Activated naive CD4-positive, alpha-beta T cell treated with Interleukin-2 at 50 U/mL for 16 hours (primary cell): ENCODE measurements at places on chromosomes 16 and 17.
A peak's percentile ranks its signal among the peaks of the same experiment; 100 is the strongest.

- DNase-seq: no peak
These were observed 780.8 kb upstream of the CDH8 start for GRCh38 chr16:62816971-62817519.

DNA sequence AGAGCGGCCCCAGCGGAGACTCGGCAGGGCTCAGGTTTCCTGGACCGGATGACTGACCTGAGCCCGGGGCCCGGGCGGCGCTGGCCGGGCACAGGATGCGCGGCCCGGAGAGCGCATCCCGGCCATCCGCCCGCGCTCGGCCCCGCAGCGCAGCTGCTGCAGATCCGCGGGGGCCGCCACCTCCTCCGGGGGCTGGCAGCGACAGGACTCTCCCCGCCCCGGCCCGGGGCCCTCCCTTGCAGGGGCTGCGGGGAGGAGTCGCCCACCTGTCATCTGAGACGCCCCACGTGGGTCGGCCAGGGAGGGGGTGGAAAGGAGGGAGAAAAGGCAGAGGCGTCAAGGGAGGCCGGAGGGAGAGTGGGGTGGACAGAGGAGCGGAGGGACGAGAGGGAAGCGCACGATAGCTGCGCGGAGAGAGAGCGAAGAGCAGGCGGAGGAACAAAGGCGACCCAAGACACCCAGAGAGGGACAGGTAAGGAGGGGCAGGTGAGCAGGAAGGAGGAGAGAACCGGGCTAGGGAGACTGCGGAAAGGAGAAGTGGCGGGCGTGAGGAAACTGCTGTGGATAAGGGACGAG lies 471 bp upstream of the PRKAR1A start:
- peak; percentile 66 for DNase-seq

DNA sequence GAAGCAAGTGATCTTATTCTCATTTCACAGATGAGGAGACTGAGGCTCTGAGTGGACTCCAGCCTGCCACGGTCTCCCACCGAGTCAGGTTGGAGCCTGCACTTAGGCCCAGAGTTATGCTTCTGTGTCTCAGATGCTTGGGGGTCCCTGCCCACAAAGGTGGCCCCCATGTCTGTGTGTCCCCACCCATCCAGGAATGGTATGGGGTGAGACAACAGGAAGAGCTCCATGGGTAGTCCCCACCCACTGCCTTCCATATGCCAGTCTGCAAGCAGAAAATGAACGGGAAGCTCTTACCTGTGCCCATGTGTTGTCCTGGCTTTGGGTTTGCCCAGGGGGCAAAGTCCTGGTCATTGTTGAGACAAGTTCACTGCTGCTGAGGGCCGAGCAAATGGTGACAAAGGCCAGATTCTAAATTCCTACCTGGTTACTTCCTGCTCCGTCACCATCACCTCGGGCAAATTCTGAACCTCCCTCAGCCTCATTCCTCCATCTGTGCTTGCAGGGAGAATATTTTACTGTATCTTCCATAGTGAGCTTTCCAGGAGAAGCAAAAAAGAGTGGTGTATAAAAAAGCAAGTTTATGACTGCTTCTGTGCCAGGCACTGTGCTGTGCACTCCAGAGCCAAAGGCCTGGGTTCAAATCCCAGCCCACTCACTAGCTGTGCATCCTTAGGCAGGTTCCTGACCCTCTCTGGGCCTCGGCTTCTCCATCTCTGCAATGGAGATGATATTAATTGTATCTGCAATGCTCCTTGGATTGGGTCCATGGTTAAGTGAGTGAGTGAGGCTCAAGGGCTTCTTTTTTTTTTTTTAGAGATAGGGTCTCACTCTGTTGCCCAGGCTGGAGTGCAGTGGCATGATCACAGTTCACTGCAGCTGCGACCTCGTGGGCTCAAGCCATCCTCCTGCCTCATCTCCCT lies 9.3 kb downstream of the IL4R start:
- DNase-seq: no peak

DNA sequence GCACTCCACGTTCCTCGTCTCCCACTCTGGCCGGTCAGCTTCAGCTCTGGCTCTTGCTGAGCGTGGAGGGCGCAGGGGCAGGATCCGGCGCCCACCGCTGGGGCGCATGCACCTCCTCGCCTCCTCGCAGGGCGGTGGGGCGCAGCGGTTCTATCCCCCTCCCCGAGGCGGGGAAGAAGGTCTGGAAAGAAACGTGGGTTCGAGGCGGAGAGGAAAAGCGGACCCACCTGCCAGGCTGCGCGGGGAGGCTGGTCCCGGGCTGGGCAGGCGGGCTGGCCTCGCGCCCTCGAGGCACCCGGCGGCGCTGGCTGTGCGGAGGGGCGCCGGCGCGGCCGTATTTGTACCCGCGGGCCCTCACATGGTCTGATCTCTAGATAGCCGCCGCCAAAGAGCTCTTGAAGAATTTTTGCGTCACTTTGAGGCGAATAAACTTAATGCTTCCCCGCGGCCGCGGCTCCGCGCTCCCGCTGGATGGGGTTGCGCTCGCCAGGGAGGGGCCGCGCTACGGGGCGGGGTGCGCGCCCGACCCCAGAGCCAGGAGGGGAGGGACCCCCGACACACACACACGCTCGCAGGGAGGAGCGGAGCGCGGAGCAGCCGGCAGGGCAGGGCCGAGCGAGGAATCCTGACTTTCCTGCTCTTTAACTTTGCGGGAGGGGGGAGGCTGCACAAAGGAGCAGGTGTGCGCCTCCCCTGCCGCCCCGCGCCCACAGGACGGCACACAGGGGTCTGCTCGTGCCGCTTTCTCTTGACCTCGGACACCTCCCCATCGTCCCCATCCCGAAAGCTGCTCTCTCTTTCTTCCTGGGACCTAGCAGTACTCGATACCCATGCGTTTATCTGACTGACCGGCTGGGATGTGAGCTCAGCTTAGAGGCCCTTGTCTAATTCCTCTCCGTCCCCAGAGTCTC lies at the start of gene SLC6A4:
TSS of gene SLC6A4 (minus strand) at position 312 of the 911 bp plus-strand sequence. CDS start 13,739 bp downstream, outside the sequence.
- no peak for DNase-seq

DNA sequence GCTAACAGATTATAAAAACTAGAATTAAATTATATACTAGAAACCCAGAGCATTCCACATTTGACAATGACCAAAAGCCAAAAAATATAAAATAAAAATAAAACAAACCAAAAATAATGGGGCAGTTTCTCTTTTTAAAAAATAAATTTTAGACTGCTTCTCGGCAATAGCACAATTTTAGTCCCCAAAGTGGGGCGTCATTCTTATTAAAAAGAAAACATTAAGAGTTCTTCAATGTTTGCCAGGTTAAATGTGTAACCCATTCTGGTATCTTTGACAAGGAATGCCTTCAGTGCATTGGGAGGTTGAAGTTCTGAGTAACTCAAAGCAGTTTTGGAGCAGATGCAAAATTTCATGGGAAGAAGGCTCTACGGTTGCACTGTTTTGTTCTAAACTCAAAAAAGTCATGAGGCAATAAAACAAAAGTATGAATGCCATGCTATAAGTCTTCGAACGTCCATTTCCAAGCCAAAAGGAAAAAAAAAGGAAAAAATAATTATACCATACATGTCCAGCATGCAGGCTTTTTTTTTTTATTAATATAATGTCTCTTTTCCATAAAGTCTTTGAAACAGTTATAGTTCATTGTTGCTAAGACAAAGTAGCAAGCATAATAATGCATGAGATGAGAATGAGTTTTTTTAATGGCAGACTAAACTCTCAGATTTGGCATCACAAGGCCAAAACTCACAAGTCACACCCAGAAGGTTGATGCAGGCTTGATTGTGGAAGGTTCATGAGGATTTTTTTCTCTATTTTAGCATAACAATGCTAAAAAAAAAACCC lies 3.1 kb downstream of the MAF start:
- DNase-seq: no peak

DNA sequence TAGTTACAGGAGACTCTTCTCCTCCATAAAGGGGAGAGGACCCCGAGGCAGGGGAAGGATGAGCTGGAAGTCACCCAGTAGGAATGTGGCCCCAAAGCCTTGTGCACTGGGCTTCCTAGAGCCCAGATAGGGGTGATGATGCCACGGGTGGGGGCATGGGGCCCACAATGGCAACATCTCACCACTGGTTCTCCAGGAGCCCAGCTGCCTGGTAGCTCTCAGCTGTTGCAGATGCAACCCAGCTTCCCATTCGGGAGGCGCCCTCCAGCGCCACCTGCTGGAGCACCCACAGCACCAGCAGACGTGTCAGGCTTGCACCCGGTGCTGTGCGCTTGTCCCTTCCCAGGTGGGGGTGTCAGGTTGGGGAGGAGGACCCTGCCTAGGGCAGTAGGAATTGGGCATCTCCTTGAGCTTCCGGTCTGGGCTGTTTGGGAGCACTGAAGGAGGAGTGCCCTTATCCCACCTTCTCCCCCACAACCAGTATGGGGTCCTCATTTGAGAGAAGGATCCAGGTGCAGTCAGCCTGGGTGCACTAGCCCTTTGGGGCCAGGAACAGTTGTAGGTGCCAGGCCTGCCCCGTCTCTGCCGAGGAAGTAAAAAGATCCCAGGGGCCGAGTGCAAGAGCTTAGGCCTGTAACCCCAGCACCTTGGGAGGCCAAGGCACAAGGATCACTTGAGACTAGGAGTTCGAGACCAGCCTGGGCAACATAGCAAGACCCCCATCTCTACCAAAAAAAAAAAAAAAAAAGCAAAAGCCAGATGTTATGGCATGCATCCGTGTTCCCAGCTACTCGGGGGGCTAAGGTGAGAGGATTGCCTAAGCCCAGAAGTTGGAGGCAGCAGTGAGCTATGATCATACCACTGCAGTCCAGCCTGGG lies 14.4 kb downstream of the CDIPT start:
- DNase-seq: peak; percentile 80

DNA sequence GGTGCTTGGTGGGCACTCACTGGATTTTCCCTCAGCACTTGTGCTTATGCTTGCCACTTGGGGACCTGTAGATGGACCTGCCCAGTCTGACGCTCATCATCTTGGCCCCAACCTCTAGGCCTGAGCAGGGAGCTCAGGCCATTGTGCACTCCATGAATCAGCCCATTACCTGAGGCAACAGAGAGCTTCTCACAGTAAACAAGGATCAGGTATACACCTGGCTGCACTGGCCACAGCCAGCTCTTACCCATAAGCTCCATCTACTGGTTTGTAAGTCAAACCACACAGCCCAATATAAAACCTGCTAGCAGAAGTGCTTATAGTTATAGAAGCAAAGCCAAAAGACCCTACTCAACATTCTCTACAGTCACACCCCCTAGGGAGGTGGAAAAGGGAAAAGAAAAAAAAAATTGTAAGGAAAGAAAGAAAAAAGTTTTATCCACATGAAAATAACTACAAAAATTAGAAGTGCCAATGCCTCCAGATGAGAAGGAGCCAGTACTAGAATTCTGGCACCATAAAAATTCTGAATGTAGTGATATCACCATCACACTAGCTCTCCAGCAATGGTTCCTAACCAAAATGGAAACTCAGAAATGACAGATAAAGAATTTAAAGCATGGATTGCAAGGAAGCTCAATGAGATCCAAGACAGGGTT lies 87.8 kb upstream of the CDH5 start:
- no peak for DNase-seq

DNA sequence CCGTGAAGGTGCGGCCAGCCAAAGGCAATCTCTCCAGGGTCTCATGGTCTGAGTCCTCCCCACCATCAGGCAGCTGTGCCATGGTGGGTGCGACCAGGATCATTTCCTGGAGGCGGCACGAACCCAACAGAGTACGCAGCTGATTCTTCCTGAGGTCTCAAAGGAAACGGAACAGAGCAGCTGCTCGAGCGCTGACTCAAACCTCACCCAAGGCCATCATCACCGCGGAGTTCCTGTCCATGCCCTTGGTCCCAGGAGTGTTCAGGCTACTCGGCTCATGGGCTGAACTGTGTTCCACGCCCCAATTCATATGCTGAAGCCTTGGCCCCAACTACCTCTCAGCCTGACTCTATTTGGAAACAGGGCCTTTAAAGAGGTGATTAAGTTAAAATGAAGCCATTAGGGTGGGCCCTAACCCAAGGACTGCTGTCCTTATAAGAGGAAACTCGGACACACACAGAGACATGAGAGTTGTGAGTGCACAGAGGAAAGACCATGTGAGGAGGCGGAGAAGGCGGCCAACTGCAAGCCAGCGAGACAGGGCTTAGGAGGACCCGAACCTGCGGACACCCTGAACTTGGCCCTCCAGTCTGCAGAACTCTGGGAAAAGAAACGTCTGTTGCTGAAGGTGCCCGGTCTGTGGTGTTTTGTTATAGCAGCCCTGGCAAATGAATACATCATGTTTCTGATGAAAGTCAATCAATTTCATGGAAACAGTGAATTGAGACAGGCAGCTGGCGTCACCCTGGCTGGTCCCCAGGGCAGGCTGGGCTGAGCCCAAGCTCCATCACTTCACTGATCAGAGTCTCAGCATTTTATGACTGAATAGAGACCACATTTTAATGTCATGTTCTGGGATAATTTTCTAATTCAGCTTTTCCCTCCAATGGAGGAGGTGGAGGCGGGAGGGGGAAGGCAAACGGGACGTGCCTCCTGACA lies 13.7 kb downstream of the MXRA7 start:
- DNase-seq: no peak

- DNase-seq: no peak
These were observed 20.4 kb downstream of the BEAN1 start for GRCh38 chr16:66447491-66447890.

DNA sequence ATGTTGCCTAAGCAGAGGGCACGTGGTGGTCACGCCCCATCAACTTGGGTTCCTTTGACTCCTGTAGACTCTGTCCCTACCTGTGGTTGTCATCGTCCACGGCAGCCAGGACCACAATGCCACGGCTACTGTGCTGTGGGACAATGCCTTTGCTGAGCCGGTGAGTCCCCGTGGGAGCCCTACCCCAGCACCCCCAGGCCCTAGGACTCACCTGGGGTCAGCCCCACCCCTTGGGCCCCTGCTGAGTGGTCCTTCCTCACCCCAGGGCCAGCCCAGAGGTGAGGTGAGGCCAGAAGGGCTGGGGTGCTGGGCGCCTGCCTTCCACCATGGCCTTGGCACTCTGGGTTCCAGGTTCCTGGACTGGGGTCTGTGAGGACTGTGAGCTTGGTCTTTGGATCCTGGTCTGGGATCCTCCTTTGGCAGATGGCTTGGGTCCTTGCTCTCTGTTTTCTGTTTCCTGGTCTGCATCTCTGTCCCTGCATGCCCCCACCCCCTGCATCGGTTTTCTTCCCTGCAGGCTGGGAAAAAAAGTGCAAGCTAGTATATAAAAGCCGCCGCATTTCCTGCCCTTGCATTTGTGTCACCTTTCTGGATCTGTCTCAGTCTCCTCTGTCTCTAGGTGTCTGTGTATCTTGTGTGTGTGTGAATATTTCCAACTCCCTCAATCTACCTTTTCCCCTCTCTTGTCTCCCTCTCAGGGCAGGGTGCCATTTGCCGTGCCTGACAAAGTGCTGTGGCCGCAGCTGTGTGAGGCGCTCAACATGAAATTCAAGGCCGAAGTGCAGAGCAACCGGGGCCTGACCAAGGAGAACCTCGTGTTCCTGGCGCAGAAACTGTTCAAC lies 17.5 kb downstream of the STAT5A start:
- no peak for DNase-seq
